Left lung (tissue), 14 donors: ENCODE measurements at places on chromosomes 11 and 22. TPM values are rescaled to one million over a fixed set of nuclear protein-coding genes. Genes with fewer than 3 reads are reported as not detected.

PRAME gene
- polyA plus RNA-seq = not detected

OR5A1 gene
- 0.01 TPM for polyA plus RNA-seq

MFRP gene
- polyA plus RNA-seq = not detected

CYTH4 gene
- polyA plus RNA-seq = 5.6 TPM

OR10A6 gene
- polyA plus RNA-seq = 0.08 TPM

FAT3 gene
- polyA plus RNA-seq = 73.3 TPM

HTR3A gene
- not detected for polyA plus RNA-seq

CRYBB3 gene
- 0.42 TPM for polyA plus RNA-seq

TREH gene
- polyA plus RNA-seq = 0.24 TPM

SOX6 gene
- 15.9 TPM for polyA plus RNA-seq

FOLR3 gene
- 2.2 TPM for polyA plus RNA-seq

POLR2L gene
- polyA plus RNA-seq = 65.2 TPM

CADM1 gene
- polyA plus RNA-seq = 138 TPM

NRGN gene
- 21.7 TPM for polyA plus RNA-seq

PNPLA3 gene
- polyA plus RNA-seq = 1.2 TPM

HBG2 gene
- 5,470 TPM for polyA plus RNA-seq

PANX1 gene
- polyA plus RNA-seq = 27.3 TPM

MEI1 gene
- 1.9 TPM for polyA plus RNA-seq

PLEKHB1 gene
- 8.8 TPM for polyA plus RNA-seq

TRIM49 gene
- polyA plus RNA-seq = not detected

SHISAL1 gene
- polyA plus RNA-seq = 1.4 TPM

SCUBE1 gene
- polyA plus RNA-seq = 1.1 TPM

SLC15A3 gene
- 15.9 TPM for polyA plus RNA-seq

ASRGL1 gene
- 1.9 TPM for polyA plus RNA-seq

C11orf21 gene
- polyA plus RNA-seq = 1.9 TPM

HEPACAM gene
- not detected for polyA plus RNA-seq

BCR gene
- polyA plus RNA-seq = 47.4 TPM

UPK3A gene
- 0.26 TPM for polyA plus RNA-seq

C11orf16 gene
- polyA plus RNA-seq = 6.8 TPM
